Right atrium auricular region (tissue), 2 donors: ENCODE measurements at places on chromosomes 2 and 18. TPM values are rescaled to one million over a fixed set of nuclear protein-coding genes. Genes with fewer than 3 reads are reported as not detected.

TIGD1 gene
- 1.7 TPM for total RNA-seq

GRCh38 chr2:101793277-101793969 lies 95.9 kb downstream of the MAP4K4 start:
- DNase-seq = no peak

GRCh38 chr2:68330691-68331090 lies 10.9 kb upstream of the CNRIP1 start:
- DNase-seq = no peak

ASB18 gene
- total RNA-seq = 1.9 TPM

- DNase-seq = no peak
These were observed 127.1 kb upstream of the DOCK10 start for GRCh38 chr2:225169396-225169795.

- DNase-seq = no peak
These were observed 134.8 kb upstream of the FSHR start for GRCh38 chr2:49288902-49289700.

STON1 gene
- total RNA-seq = 15.9 TPM

DNA sequence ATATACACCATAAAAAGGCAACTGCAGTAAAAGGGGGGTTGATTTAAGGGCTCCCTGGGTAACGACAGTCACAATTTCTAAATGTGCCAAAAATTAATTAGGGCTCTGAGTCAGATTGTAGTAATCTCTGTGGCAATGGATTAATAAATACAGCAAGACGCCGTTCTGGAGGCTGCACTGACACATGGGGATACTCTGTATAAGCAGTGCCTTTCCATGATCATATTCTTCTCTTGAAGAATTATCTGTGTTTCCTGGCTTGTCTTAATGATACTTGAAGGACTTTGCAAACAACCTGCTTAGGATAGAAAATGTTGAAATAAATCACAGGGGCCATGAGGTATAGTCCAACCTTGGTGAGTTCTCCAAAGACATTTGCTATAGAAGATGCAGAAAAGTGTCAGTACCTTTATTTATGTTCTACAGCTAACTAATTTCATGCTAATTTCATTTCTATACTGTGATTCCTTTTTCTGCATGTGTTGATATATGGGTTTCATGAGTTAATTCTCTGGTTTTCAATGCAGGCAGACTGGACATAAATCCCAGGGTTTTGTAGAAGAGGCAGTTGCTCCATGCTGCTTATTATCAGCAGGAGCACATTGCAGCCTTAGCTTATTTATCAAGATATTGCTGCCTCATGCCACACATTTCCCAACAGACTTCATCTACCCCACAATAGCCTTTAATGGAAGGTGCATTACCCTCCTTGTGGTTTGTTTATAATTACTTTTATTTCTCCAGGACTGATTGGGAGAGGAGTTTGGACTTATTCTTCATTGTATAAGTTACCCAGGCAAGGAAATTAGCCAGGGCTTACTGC lies 54.8 kb downstream of the HNMT start:
- DNase-seq = no peak

DNA sequence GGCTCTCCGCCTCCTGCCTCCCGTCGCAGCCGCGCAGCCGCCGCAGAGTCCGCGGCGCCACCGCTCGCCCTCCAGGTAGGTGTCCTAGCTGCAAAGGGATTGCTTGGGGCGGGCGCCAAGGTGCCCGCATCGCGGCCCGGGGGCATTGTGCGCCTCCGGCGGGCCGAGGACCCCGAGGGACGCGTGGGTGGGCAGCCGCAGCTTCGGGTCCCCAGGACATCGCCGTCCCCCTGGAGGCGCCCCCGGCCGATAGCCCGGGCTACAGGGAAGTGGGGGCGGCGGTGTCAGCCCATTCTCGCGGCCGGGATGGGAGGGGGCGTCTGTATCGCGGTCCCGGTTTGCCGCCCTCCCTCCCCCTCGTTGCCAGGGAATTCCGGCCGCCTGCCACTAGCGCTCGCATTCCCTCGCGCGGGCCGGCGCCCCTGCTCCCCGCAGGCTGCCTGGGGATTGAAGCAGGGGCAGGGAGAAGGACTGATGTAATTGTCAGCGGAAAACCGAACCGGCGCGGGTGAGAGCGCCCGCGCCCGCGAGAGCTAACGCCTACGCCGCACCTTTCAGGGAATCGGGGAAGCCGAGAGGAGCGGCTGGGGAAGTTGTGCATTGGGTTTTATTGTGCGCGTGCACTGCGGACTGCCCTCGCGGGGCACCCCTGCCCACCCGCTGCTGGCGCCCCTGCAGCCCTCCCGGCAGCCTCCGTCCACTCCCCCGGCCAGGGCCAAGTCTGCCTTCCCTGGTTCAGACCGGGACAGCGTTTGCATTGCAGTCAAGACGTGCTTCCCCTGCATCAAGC lies 483 bp downstream of the OSBPL6 start:
- DNase-seq = no peak

DNA sequence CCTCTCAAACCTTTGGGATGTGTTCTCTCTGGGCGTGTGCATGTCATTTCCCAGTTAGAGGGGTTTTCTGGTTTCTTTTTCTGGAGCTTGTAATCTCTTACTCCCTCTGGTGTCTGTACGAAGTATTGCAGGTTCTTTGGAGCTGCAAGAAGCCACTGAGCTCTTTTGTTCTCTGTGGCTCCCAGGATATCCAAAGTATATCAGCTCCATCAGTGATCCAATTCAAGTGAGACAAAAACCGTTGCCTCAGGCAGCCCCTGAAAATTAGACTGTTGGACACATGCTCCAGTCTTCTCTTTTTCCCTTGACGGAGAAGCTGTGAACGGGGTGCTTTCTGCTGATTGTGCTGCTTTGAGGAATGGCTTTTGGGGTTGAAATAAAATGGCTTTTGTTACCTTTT lies 59.0 kb upstream of the LDLRAD4 start:
- DNase-seq = no peak

DNA sequence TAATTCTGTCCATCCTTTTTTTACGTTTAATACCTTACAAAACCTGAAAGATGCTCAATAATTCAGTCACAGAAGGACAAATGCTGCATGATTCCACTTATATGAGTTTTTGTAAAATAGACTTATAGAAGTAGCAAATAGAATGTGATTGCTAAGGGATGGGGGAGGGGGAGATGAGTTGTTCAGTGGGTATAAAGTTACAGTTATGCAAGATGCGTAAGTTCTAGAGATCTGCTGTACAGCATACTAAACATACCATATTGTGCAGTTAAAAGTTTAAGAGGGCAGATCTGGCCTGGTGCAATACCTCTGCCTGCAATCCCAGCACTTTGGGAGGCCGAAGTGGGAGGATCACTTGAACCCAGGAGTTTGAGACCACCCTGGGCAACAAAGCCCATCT lies 78.8 kb downstream of the TET3 start:
- no peak for DNase-seq

DNA sequence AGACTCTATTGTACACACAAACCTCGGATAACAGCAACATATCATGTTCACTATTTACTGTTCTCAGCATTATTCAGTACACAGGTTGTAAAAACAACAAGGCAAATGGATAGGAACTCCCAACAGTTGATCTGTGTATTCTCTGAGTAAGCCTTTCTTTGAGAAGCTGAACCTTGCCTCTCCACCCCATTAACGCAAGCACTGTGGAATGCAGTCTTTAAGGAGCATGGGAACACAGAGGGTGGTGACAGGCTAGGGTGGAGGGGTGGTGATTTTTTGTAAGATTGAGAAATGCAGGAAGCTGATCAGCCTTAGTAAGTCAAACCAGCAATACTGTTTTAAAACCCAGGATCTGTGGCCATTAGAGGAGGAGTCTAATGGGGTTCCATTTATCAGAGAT lies 19.6 kb upstream of the SERPINB11 start:
- DNase-seq = no peak

DSG1 gene
- 4.2 TPM for total RNA-seq

GRCh38 chr2:199757233-199757870 lies 93.6 kb downstream of the FTCDNL1 start:
- DNase-seq = no peak

UGT1A6 gene
- total RNA-seq = not detected

CYP1B1 gene
- total RNA-seq = 92.6 TPM

DNA sequence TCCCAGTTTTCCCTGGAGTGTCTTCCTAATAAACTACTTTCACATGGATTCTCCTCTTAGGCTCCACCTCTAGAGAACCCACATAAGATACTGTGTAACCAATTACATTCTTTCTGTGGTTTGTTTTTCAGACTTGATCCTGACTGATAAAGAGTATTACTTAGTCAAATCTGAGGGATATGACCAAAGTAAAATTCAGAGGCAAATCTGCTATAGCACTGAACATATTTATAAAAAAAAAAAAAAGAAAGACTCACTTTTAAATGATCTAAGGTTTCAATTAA lies 13.9 kb downstream of the CKAP2L start:
- no peak for DNase-seq

- DNase-seq = no peak
These were observed 7.2 kb upstream of the DCTN1 start for GRCh38 chr2:74387346-74387745.

DNA sequence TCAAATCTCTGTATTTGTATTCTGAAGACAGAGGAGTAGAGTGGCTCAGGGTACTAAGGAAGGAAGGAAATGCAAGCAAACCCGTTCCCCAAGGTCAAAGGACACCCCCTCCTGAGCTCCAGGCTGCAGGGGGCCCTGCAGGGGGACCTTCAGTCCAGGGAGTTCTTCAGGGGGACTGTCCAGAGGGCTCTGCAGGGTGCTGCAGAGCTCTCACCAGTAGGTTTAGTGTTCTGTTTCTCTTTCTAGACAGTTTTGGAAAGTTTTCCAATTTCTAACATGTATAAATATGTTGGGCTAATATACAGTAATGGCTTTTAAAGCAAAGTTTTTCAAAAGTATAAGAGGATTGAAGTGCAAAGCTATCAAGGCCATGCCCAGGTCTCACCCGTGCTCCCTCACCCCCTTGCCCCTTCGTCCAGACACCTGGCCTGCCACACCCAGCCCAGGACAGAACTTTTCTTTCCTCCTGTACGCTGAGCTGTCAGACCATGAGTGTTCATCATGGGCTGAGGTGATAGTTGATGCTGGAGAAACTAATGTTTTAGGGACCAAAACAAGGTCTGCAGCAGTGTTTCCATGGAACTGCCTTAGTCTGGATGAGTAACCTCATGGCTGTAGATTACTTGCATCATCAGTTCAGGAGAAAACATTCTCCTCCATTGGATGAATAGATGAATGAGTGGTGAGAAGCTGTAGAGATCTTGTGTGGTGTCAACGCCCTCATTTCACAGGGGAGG lies 134.2 kb downstream of the GLI2 start:
- no peak for DNase-seq

GRCh38 chr2:101267671-101268656 lies 15.3 kb downstream of the CNOT11 start:
- DNase-seq = no peak

KCNF1 gene
- total RNA-seq = 0.30 TPM

KCNJ3 gene
- 46.5 TPM for total RNA-seq

- no peak for DNase-seq
These were observed 76.4 kb upstream of the CD226 start for GRCh38 chr18:70024093-70024492.
